ENCODE measurements at places on chromosomes 13 and 19.

DNA sequence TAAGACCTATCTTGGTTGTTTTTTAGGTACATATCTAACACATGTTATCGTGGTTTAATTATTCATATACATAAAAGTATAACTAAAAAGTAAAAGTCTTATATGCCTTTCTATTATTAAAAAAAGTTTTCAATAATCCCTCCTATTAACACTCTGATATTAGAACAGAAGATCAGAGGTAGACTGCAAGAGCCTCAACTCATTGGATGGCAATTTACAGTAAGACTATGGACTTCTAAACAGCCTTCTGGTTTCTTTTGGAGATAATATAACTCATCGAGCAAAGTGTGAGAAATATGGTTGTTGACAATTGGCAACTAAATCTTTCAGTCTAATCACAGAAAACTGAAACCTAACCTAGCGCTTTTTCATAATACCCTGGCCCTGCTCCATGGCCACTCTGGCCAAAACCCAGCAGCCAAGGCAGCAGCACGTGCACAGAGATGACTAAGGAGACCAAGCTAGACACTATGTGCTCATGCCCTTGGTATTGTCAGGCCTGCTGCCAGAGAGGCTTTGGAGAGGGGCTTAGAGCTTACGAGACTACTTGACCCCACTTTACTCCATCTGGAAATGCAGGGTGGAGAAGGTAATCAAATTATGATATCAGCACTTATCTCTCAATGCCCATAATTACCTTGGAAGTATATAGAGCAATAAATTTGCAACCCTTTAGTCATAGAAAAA, 40.6 kb upstream of the EEF1AKMT1 start:
- no peak for DNase-seq

GRCh38 chr13:59342400-59342799, 821.3 kb downstream of the DIAPH3 start:
- DNase-seq = no peak

GRCh38 chr13:94495806-94496205, 16.3 kb upstream of the DCT start:
- DNase-seq = no peak

DNA sequence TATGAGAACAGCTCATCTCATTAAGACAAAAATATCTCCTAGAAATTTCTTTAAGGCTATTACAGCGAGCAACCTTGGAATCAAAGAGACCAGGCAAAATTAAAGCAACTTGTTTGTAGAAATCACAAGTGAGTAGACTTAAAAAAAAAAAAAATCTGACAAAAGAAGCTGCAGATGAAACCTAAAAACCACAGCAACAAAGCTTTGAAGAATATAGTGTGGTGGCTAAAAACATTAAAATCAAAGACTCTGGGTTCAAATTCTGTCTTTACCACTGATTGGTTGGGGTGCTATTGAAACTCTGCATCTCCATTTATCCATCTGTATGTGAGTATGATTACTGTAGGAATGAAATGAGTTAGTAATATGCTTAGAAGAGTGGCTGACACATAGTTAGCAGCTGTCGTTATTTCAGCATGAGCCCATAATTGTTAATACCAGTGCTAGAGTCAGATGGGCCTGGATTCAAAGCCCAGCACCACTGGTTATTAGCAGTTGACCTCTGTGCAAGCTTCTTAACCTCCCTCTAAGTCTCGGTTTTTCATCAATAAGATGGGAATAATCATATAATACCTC, 157.6 kb downstream of the FOXO1 start:
- no peak for DNase-seq

- no peak for DNase-seq
Observed at GRCh38 chr13:50654331-50654730, 189.2 kb downstream of the DLEU7 start.

DNA sequence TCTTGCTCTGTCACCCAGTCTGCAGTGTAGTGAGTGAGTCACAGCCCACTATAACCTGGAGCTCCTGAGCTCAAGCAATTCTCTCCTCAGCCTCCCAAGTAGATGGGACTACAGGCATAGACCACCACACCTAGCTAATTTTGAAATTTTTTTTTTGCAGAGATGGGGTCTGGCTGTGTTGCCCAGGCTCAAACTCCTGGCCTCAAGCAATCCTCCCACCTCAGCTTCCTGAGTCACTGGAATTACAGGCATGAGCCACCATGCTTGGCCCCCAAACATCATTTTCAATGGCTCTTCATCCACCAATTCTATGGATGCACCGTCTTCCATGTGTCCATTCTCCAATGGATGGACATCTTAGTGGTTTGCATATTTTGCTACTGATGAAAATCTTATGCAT, 68.9 kb downstream of the ZNF557 start:
- no peak for DNase-seq

DNA sequence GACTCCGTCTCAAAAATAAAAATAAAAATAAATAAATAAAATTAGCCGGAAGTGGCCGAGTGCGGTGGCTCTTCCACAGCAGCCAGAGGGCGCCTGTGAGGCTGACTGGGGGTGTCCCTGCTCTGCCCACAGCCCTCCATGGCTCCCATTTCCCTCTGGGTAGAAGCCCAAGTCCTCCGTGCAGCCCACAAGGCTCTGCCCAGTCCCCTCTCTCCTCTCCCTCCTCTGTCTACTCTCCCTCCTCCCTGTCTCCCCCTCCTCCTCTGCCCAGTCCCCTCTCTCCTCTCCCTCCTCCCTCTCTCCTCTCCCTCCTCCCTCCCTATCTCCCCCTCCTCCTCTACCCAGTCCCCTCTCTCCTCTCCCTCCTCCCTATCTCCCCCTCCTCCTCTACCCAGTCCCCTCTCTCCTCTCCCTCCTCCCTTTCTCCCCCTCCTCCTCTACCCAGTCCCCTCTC, 20.4 kb downstream of the MISP start:
- DNase-seq = peak; percentile 35

DNA sequence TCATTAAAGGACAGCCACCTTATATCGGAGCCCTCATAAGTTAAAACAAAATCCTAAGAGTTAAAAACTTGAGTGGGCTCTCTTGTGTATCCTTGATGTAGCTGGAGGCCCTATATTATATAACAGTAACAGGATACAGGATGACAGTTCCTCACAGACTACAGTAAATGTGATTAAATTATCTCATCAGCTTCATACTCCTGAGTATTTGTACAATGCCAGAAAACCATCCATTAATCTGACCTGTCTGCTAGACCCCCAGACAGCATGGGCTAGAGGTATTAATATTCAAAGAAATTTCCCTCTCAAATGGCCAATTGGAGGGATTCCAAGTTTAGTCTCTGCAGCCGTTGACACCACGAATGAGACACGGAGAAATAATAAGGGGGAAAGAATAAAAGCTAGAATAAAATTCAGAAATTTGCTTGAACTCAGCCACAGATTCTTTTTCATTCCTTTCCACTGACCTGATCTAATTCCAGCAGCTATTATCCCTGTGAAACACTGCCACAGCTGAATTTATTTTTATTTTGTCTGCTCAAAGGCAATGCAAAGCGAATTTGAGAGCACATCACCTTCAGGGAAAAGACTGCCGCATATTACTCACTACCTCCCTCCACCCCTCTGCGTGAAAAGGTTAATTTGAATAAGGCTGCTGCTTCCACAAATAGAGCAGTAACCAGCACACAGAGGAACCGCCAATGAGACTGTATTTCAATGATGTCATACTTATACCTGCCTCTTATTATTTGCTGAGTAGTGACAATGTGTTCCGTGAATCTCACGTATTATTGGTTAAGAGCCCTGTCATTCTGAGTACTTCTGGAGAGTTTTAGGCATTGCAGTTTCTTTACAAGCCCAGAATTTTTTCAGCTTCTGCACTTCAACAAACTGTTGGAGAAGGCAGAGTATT, 155.9 kb upstream of the KLF12 start:
- peak; percentile 71 for DNase-seq

GRCh38 chr13:34413538-34414210, 528.4 kb upstream of the NBEA start:
- DNase-seq = no peak

- no peak for DNase-seq
Observed at GRCh38 chr13:110331362-110331761, 24.3 kb downstream of the COL4A2 start.

- DNase-seq = no peak
Observed at GRCh38 chr13:72205773-72206172, 338.8 kb upstream of the DACH1 start.

DNA sequence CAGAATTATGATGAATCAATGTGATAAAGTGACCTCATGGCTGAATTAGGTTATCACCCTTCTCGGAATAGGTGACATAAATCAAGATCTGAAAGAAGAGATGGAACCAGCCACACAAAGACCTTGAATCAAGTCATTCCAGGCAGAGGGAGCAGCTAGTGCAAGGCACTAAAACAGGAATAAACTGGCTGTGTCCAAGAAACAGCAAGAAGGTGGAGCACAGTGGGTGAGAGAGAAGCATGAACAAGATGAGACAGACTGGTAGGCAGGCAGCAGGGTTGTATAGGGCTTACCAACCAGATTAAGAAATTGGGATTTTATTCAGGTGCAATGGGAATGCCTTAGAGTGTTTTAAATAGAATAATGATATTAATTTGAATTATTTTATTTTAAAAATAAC, 470.3 kb downstream of the PCDH20 start:
- DNase-seq = no peak

GRCh38 chr13:110779022-110779421, 65.5 kb downstream of the ING1 start:
- no peak for DNase-seq

DNA sequence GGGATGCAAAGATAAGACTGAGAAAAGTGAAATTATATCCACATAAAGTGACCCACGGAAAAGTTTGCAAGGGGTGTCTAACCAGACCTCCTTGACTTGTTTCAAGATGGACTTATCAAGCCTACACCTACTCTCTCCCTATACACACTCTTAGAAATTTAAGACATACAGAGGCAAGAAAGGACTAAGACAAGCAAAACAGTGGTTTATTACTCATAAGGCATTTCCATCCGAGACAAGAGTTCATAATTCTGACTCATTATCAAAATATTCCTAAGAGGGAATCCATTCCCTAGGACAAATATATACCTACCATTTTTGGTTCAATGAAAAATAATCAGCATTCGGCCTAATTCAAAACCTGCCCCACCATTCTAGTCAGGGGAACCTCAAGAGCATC, 232.6 kb upstream of the GPC6 start:
- no peak for DNase-seq

- DNase-seq = no peak
Observed at GRCh38 chr13:71460211-71460610, 406.8 kb downstream of the DACH1 start.

- DNase-seq = no peak
Observed at GRCh38 chr13:21576426-21576825, 27.5 kb downstream of the MICU2 start.

GRCh38 chr19:47716270-47716937, 3.2 kb downstream of the EHD2 start:
- no peak for DNase-seq

DNA sequence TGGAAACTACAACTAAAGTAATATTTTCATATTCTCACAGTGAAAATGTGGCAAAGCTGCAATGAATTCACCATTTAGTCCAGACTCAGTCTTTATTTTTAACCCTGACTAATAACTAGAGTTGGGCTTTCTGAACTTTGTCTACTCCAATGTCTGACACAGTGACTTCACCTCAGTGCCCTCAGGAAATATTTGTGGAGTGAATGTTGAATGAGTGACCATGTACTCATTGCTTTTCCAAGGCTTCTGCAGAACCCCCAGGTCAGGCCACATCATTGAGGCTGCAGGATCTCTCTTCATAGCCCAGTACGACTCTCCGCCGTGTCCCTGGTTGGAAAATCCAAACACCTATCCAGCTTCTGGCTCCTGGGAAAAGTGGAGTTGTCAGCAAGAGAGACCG, 1.8 kb downstream of the ZNF175 start:
- DNase-seq = no peak

GRCh38 chr13:94415500-94416237, 63.8 kb downstream of the DCT start:
- no peak for DNase-seq

- DNase-seq = no peak
Observed at GRCh38 chr19:39131255-39131755, 5.7 kb downstream of the PAK4 start.

GRCh38 chr19:31316201-31316951, 32.9 kb downstream of the TSHZ3 start:
- DNase-seq = no peak

GRCh38 chr19:11578258-11579142, 1.1 kb upstream of the ACP5 start:
- peak; percentile 44 for DNase-seq

DNA sequence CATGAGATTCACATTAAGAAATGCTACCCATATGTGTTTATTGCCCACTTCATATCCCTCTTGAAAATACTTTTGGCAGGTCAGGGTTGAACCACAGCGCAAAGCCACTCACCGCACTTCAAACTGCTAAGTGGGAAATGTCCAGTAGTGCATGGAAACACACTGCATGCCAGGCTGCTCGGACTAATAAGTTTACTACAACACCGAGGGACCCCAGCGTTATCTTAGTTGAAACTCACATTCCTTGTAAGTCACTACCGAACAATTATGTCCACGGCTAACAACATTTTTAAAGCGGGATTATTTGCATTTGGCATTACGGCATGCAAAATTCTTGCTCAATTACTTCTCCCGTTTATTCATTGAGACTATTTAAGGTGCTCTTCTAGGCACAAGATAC, 4.0 kb downstream of the BRD4 start:
- no peak for DNase-seq

Measured in CD4-positive, alpha-beta T cell treated with Interleukin-10 for 1 hour (primary cell).